Stimulated activated CD4-positive, alpha-beta T cell treated with anti-CD3 and anti-CD28 coated beads, Interleukin-4, amount 100 ng/mL, for 4 hours (primary cell): ENCODE measurements at places on chromosomes 6 and 20.

GRCh38 chr20:14576196-14576877 is 238.9 kb upstream of the FLRT3 start:
- DNase-seq, result no peak

DNA sequence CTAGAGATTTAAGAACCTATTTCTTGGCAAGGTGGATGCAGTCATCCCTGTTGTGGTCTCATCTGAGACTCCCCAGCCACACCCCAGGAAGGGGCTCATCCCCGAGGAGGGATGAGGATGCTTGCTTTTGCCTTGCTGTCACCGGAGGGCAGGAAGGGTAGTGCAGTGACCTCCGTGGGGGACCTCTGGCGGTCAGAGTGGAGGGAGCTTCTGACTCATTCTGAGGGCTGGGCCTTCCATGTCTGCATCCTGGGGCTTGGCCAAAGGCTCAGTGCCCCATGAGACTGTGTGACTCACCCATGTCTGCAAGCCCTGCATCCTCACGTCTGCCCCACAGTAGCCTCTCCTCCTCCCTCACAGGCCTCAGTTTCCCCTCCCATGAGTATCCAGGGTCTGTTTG is 38.7 kb downstream of the UQCC2 start:
- DNase-seq, result no peak

DNA sequence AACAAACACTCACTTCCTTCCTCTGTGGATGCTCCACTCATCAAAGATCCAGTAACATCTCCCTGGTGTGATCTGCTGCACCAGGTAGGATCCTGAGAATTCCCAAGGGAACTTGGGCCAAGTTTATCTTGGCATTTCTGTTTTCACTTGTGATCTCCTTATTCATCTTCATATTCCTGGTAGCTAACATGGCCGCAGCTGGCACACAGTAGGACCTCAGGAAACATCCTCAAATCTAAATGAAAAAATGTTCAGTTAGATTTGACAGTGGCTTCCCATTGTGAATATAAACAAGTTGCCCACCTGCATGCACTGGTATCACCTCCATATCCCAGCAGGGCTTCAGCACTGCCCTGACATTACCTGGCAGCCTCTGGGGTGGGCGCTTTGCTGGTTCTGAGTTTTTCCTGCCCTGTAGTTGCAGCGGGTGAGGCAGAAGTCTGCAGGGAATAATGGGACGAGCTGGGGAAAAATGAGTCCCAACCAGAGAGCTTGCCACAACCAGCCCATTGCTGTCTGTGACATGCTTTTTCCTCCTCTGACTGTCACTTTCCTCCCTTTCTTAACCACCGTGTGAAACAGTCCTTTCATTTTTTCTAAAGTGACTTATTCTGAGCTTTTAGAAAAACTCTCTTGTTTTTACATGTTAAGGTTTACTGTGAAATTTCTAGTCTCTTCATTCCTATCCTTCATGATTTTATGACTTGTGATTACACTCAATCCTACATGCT is 9.4 kb upstream of the DSTN start:
- no peak for DNase-seq

GRCh38 chr6:144231721-144232120 is 53.4 kb upstream of the UTRN start:
- DNase-seq, result no peak

DNA sequence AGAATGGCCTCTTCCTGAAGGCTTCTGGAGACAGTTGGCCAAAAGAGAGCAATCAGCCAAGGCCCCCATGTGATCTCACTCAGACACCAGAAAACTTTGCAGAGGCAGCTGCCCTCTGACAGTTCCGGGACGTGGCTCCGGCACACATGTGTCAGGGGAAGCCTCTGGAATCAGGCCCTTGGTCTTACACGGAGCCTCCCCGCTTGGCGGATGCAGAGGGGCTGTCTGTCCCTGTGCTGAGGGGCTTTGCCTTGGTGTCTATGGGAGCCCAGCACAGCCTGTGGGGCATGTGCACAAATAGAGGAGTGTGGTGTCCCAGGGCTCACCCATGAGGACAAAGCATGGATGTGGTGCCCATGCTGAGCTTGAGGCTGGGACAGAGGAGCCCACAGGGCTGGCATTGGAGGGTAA is 13.8 kb downstream of the SIGLEC1 start:
- no peak for DNase-seq

GRCh38 chr6:91505199-91505598 is 918.3 kb upstream of the MAP3K7 start:
- DNase-seq, result no peak

GRCh38 chr6:156752666-156753301 is 24.4 kb upstream of the ARID1B start:
- DNase-seq, result no peak

- no peak for DNase-seq
Observed at GRCh38 chr6:12165722-12166280, 124.4 kb upstream of the EDN1 start.

GRCh38 chr20:1494436-1494835 is 3.2 kb upstream of the SIRPB2 start:
- no peak for DNase-seq

- DNase-seq, result no peak
Observed at GRCh38 chr6:75368151-75368779, 83.7 kb upstream of the TMEM30A start.

GRCh38 chr20:59726281-59726595 is 121.9 kb downstream of the PHACTR3 start:
- no peak for DNase-seq
